Fibroblast of villous mesenchyme (primary cell): ENCODE measurements at places on chromosomes 5 and 9.

DNA sequence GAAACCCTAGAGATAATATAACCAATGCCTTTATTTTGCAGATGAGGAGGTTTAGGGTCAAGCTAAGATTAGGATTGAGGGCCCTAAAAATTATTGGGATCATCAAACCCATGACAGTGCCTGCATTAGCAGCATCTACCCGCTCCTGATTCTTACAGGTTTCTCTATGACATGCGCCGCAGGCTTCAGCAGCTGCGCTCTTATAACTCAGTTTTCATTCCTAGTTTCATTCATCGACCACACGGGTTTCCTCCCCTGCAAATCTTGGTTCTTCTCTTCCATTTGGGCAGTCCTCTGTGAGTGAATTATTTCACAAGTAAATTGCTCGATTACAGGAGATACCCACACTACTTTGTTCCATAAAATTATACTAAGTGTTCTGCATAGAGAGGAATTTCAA lies 137.2 kb downstream of the SLC24A2 start:
- DNase-seq: no peak

DNA sequence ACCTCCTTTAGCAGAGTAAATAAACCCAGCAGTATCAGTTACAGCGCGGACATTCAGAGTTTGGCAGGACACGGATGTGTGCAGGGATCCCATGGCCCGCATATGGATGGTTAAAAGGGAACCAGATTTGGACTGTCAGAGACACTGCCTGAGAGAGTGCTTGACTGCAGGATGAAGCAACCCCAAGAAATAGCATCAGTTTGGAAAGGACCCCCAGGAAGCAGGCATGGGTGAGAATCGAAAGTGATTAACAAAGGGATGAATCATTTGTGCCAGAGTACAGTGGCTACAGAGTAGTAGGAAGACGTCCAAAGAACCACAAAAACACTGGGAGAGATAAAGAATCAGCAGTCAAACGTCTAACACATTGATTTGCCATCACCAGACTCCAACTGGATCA lies 5.5 kb downstream of the C7 start:
- DNase-seq: peak; percentile 22

DNA sequence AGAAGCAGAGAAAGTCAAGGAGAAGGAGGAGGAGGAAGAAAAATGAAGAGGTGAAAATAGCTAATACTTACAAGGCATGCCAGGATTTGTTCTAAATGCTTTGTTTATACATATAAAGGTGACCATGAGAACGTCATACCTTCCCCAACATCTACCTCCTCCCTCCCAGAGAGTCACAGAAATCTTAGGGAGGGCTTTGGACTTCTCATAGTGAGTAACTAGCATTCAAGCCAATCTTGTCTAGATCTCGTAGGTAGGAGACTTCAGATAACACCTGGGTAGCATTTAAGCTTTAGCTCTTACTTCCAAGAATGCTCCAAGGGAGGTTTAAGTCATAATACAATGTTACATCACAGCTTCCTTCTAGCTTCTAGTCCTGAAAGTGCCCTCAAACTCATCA lies 36.5 kb upstream of the GPBP1 start:
- DNase-seq: no peak

DNA sequence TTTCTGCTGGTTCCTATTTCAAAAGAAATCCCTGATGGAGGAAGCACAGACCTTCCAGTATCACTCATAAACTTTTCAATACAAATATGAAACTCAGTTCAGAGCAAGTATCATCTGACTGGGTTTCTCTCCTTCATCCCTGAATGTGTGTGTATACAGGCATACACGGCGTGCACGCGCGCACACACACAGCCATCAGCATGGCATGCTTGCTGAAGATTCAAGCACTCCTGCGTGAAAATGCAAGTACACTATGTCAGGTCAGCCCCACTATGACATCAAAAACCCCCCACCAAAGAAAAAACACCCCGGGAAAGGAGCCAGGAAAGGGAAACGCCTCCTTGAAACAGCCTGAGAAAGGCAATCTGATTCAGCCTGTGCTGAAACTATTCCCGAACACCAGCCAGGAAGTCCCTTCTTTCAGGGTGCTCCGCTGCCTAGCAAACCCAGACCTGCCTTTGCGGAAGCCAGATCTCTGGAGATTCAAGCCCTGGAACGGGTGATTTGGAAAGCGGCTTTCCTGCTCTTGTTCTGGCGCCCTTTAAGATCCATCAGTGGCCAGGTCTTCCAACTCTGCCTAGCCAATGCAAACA lies 831 bp downstream of the KLHL3 start:
- DNase-seq: peak; percentile 36

- peak; percentile 76 for DNase-seq
Observed at GRCh38 chr9:5892456-5893133, 1.9 kb downstream of the MLANA start.

GRCh38 chr5:166781737-166782136 lies 1509.7 kb upstream of the WWC1 start:
- no peak for DNase-seq

- no peak for DNase-seq
Observed at GRCh38 chr5:8366266-8366665, 497.3 kb downstream of the MTRR start.

DNA sequence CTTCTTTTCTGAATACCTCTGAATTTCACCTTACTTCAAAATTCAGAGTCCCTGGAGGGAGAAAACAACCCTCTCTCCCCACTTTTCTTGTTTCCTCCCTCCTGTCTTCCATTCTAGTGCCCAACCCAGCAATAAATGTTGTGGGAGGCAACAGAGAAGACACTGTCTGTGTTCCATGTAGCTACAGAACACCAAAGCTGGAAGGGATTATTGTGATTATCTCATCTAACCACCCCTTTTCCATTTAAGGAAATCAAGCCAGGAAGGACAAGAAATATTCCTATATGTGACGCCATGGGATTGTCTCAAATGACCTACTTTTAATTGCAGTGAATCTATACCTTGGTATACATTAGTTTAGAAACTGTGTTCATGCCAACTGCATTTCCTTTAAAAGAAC lies 476.6 kb upstream of the TNC start:
- peak; percentile 88 for DNase-seq

- peak; percentile 85 for DNase-seq
Observed at GRCh38 chr5:177116631-177117373, 16.8 kb upstream of the NSD1 start.

GRCh38 chr5:119323601-119324000 lies 32.2 kb upstream of the TNFAIP8 start:
- peak; percentile 63 for DNase-seq

- DNase-seq: no peak
Observed at GRCh38 chr9:33249087-33249658, 9.2 kb downstream of the SPINK4 start.

GRCh38 chr5:54671681-54672080 lies 154.1 kb downstream of the SNX18 start:
- DNase-seq: no peak

GRCh38 chr9:33082538-33083326 lies 6.3 kb upstream of the SMU1 start:
- DNase-seq: no peak

DNA sequence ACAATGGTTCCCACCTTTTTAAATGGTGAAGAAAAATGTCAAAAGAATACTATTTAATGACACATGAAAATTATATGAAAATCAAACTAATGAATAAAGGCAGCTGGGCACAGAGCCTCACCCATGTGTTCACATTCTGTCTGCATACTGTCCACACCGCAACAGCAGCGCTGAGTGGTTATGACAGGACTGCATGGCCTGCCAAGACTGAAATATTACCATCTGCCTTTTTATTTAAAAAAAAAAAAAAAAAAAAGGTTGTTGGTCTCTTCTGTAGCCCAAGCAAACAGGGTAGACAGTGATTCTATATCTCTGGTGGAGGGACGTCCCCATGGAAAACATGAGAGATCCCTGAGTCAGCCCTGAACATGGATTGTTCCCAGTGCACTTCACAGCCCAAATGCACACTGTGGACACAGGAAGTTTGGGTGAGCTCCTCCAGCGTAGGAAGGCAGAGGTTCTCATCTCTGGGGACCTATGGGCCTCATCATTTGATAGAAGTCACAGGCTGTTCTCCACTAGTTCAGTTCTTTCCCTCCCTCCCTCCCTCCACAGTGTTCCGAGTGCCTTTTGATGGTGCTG lies 44.9 kb upstream of the SHC3 start:
- DNase-seq: no peak

- DNase-seq: no peak
Observed at GRCh38 chr9:87338088-87338989, 159.3 kb upstream of the DAPK1 start.

- DNase-seq: no peak
Observed at GRCh38 chr9:138111607-138112006, 234.0 kb downstream of the CACNA1B start.

DNA sequence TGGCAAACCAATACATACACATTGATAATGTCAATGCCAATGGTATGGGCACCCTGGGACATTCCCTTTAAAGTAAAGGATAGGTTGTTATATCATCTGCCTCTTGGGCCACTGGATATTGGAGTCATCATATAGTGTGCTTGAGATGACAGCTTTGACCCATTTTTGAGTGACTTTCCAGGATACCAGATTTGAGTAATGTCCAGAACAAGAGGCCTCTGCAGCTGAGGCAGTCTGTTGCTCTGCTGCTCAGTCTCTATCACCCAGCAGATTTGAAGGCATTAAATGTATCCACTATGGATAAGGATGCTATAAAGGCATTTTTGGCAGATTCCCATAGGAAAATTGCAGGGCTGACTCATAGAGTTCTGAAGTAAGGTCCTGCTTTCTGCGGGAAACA lies 525.6 kb upstream of the SEMA6A start:
- no peak for DNase-seq

DNA sequence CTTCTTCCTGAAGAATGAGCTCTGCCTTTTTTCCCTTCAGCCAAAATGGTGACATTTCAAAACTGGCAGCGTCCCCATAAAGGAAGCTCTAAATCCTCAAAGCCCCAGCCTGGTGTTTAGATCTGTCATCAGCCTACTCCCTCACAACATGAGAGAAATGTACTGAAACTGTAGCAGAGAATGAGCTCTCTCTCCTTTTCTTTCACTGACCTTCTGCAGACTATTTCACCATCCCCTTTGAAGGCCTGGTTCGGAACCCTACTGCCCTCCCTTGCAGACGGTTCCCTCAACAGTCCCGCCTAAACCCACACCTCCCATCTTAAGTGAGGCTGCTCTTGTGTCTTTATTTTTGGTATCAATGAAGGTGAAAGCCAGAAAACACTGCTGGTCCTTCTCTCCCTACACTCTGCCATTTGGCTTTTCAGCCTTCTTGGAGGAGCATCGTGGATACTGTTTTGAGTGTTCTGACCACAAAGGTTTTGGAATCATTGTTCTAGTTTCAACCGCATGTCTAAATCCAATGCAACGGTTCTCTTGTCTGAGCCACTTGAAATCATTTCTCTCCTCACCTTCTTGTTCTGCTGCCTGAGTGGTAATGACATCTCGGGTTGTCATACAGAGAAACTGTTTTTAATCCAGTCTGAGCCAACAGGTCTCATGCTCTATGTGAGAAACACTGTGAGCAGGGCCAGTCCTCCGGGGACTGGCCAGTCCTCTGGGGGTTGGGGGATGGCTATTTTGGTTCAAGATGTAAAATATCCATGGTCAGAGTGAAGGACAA lies 39.0 kb downstream of the ITK start:
- DNase-seq: no peak

DNA sequence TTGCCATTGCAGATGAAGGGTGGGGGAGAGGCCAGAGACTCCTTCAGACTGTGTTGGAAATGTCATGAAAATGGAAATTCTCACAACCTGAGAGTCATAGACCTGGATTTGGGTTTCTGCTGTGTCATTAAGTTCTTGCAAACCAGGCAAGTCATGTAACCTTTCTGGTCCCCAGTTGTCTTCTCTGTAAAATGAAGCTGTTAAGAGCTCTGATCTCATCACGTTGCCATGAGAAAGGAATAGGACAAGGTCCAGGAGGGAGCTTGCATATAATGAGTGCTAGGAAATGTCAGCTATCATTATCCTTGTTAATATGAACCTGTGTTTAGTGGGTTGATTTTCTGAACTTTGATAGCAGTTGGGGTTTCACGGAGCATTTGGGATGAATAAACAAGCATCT lies 59.1 kb downstream of the FGF1 start:
- DNase-seq: no peak

- peak; percentile 28 for DNase-seq
Observed at GRCh38 chr9:131524665-131525315, 6.3 kb downstream of the UCK1 start.

DNA sequence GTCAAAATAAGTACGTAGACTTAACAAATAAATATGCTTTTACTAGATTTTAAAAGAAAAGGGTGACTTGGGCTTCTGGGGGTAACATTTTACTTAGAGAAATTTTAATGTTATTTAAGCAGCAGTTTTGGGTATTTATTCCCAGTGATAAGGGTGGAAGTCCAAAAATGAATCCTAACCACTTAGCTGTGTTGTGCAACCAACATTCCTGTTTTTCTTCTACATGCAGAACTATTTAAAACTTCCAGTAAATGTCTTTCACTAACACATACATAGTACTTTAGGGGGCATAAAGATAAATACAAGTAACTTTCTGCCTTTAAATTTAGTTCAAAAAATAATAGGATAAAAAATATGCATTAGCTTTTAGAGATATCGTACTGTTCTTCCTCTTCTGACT lies 436.7 kb downstream of the CTNND2 start:
- peak; percentile 2 for DNase-seq

DNA sequence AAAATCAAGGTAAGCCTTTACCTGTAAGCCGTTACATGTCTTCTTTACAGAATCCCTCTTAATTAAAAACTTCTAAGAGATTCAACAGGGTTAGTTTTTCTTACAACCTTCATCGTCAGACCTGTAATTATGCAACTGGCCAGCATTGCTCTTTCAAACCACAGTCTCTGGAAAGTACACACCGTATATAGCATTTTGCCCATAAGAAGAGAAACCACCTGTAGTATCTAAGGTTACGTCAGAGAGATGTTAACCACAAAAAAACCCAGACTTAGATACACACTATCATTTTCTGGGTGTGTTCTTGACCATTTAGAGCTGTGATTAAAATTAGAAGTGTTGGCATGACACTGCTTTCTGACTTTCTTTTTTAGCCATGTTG lies 140.0 kb downstream of the MUSK start:
- DNase-seq: no peak
